Suprapubic skin (tissue), 4 donors: ENCODE measurements at places on chromosomes 13 and 19.

DNA sequence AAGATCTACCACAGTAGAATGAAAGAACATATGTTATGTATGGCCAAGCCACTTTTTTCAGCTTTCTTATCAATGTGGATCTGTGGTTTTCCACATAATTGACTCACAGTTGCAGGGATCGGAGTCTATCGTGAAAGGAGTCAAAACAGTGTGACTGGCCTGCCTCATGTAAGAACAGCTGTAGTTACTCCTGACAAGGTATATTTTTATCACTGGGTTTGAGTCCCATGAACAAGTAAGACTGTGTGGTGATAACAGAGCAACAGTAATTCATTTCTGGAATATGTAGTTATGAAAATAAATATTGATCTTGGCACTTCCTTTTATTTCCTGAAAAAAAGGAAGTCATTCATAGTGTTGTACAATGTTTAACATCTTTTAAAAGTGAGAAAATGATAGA is 416.6 kb downstream of the KLF12 start:
- no peaks in the 10 kb centered on the region for H3K27me3 ChIP-seq
- peaks cover 4% of the 10 kb centered on the region for H3K4me1 ChIP-seq
- no peak overlapping the region for H3K27ac ChIP-seq

DNA sequence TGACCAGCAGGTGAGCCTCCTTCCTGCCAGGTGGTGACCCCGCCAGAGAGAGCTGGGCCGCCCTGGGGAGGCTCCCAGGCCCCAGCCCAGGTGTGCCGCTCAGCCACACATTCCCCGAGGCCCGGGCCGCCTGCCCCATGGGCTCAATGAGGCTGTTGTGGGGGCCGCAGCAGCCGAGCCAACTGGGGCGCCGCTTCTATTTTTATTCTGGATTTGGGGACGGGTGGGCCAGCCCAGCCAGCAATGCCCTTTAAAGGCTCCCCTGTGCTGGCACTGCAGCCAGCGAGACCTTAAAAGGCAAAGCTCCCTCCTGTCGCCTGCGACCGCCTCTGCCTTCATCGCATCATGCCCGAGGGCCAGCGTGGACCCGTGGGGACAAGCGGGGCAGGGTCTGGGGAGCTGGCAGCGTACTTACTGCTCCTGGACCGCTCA is 17.7 kb upstream of the CRTC1 start:
- no peaks in the 10 kb centered on the region for H3K27me3 ChIP-seq
- peaks cover 5% of the 10 kb centered on the region for H3K4me1 ChIP-seq

GRCh38 chr13:56424246-56424645 is 716.5 kb upstream of the PRR20A start:
- H3K27ac ChIP-seq = no peak overlapping the region
- H3K4me3 ChIP-seq = no peak overlapping the region
- no peaks in the 10 kb centered on the region for H3K4me1 ChIP-seq

DNA sequence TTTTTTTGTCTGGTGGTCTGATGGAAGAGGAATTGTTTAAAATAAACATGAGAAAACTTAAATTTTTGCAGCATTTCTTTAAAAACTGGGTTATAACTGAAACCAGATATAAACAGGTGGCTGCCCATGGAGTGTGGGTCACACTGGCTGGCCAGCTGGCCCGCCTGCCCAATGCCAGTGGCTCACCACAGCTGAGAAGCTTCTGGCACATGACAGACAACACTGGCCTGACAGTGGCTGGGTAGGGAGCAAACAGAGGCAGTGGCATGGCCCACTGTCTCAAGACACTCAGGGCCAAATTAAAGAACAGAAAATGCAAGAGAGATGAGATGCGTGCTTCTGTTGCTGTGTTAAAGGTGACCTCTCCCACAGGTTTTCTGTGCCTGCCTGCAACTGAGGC is 3.1 kb upstream of the SLC35E1 start:
- DNase-seq = no peak
- no peak overlapping the region for H3K27ac ChIP-seq
- no peak overlapping the region for H3K4me3 ChIP-seq
- H3K36me3 ChIP-seq = peaks cover 41% of the 10 kb centered on the region
- peaks cover 50% of the 10 kb centered on the region for H3K4me1 ChIP-seq
